Activated naive CD4-positive, alpha-beta T cell treated with Interleukin-2 at 50 U/mL for 16 hours (primary cell): ENCODE measurements at places on chromosomes 2 and 18.
A peak's percentile ranks its signal among the peaks of the same experiment; 100 is the strongest.

GRCh38 chr2:30264274-30264673, 32.9 kb downstream of the LBH start:
- DNase-seq: no peak

DNA sequence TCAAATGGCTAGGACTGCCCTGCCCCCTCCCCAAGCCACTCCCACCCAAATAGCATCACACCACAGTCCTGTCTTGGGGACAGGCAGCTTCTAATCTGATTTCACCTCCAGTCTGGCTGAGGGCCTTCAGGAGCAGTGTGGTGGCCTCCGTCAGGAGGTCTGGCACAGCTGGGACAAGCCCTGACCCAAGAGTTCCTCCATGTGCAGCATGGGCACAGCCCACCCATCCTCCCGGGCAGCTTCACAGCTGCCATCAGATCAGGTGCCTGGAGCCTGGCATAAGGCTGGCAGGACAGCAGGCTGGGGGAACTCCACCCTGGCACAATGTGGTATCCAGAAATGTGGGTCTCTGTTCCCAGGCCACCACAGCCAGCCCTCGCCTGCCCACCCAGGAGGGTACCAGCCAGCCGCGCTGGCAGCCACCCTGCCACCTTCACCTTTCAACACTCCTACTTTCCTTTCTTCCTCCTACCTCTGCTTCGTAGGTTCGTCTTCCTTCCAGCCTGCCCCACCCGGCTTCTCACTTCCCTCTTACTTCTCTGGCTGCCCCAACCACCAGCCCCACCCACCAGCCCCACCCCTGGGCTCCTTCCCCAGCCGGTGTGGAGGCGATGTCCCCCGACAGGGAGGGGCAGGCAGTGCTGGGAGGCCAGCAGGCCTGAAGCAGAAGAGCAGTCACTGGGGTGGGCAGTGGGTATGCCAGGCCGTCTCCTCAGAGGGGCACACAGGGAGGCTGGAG, at the start of gene CAPG:
Gene CAPG, minus strand, starts transcription at position 522 of the 739 bp plus-strand sequence. CDS start 8,221 bp downstream, outside the sequence.
- DNase-seq: peak; percentile 51

DNA sequence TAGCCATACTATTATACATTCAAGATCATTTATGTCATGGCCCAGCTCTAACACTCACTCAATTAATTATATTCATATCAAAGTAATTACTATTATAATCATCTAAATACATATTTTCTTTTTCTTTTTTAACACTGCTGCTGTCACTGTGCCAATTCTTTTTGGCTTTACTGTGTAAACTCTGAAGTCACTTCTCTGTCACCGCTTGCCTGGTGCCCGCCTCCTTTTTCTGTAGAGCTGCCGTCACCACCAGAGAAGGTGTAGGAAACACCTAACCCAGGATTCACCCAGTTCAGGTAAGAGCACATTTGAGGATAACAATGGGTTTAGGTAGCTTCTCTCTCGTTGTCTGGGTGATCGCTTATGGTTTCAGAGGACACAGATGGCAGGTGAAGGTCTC, 93.3 kb downstream of the AOX1 start:
- DNase-seq: no peak

DNA sequence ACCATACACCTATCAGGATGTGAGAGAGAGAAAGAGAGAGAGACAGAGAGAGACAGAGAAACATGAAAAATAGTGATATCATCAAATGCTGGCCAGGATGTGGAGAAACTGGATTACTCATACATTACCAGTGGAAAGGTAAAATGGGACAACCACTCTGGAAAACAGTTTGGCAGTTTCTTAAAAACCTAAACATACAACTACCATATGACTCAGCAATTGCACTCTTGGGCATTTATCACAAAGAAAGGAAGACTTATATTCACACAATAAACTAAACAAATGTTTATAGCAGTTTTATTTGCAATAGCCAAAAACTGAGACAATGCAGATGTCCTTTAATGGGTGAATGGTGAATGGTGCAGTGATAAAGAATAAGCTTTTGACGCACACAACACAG, 29.1 kb downstream of the SLC4A3 start:
- no peak for DNase-seq

DNA sequence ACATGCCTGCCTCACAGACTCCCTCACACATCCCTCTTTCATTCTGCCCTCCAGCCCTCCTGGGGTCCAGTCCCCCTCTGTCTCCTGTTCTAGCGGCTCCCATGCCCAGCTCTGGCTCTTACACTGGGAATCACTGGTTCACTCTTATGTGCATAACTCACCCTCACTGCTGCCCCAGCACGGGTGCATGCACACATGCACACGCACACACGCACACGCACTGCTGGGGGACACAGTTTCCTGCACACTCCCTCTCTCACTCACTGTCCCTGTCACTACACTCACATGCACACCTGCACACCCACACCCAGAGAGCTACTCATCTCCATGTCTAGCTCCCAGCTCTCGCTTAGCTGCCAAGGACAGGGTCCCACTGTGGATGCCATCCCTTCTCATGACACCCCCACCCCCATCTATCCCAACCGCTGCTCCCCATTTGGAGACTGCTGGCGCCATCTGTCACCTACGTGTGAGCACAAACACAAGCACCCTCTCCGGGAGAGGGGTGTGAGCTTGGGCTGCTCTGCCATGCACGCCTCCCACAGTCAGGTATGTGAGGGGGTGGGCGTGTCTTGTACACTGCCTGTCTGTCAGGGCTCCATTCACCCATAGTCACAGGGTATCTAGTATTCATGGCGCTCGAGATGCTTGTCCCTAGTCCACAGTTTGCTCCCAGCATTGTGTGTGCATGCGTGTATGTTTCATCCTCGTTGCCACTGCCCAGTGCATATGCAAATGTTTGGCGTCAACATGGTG, 1.8 kb downstream of the ASIC4 start:
- no peak for DNase-seq

DNA sequence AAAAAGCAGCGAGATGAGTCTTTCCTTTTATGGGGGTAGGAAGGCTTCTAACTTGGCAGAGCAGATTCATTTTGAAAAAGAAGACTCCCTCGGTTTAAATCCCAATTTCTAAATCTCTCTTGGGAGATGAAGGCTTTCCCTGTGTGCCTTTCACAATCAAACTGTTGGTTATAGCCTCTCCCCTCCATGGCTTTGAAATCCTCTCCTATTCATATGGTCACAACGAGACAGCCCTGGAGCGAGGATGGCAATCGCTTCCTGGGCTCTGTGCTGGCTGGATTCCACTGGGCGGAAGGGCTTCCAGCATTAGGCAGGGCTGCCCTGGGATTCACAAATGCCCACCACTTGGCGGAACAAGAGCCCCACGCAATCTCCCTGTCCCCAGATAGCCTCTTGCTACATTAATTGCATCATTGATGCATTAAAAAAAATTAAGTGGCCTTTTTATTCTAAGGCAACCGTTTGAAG, 1.6 kb downstream of the CAVIN2 start:
- no peak for DNase-seq

GRCh38 chr18:58497845-58498244, 131.0 kb downstream of the ALPK2 start:
- no peak for DNase-seq
